Fibroblast of skin of scalp (primary cell): ENCODE measurements at places on chromosomes 12 and 14.

DNA sequence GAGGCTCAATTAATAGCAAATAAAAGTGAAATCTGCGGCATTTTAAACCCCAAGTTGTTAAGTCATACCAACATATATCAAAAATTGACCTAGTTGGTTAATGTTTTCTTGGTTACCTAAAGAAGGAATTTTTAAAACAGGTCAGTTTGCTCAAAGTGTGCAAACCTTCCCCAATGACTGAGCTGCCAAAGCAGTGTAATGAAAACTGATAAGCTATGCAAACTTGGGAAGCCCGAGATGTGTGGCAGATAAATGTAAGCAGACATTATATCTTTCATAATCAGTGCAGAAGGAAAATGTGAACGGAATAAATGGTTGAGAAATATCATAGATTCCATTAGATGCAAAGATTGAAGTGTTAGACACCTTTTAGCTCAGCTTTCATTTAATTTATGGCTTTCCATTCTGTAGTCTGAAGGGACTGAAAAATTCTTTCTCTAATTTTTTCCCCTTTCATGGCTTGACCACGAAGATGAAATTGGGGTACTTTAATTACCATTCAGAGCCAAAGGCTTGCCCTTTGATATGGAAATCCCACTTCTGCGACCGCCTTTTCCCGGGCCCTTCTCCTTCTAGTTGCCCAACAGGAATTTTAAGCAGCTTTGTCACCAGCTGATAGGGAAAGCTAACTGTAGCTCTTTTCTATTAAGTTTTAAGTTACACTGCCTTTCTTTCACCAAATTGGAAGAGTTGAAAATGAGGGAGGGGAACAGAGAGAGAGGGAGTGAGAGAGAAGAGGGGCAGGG lies 306.6 kb upstream of the SOX5 start:
- no peak for DNase-seq

DNA sequence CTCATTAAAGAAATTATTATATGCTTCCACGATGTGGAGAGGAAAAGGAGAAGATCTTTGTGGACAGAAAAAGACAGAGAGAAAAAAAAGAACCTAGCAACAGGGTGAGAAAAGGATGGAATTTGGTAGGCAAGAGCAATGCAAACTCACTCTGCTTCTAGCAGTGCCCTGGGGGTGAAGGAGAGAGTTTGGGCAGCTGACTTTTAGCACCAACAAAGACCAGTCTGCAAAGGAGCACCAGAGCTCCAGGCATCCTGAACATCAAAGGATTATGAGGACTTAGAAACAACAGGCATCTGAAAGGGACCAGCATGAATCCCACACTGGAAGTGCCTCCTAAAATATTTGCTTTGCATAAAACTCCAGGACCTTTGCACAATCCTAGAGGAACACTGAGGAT lies 32.8 kb upstream of the RERG start:
- DNase-seq: no peak

- no peak for DNase-seq
Measured at GRCh38 chr12:115364921-115365320, 680.9 kb upstream of the TBX3 start.

DNA sequence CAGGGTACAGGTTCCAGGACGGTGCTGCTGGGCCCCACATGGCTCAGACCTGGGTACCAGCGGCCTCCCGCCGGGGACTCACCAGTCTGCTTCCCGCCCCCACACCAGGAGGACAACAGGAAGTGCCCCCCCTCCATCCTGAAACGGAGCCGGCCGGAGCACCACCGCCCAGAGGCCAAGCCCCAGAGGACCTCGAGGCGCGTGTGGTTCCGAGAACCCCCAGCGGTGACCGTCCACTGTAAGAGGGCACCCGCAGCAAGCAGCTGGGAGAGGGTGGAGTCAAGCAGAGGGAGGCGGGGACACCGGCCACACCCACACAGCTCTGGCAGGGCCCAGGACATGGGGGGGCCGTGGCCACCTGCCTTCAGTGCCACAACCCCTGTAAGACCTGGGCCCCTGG lies 8.1 kb downstream of the C14orf180 start:
- no peak for DNase-seq

DNA sequence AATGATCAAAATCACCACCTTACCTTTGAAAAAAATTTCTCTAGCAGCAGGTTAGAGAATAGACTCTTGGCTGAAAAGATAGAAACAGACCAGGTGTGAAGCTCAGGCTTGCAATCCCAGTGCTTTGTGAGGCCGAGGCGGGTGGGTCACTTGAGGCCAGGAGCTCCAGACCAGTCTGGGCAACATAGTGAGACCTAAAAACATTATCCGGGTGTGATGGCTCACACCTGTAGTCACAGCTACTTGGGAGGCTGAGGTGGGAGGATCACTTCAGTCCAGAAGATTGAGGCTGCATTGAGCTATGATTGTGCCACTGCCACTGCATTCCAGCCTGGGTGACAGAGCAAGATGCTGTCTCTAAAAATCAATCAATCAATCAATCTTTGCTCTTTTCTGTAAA lies 105.3 kb upstream of the TBX3 start:
- no peak for DNase-seq

GRCh38 chr12:58544281-58544680 lies 376.0 kb downstream of the LRIG3 start:
- no peak for DNase-seq

GRCh38 chr12:58143498-58143995 lies 202.2 kb downstream of the ATP23 start:
- no peak for DNase-seq

- DNase-seq: no peak
Measured at GRCh38 chr12:12379831-12380730, 23.2 kb downstream of the BORCS5 start.

GRCh38 chr12:62006076-62006732 lies 254.0 kb upstream of the USP15 start:
- DNase-seq: peak; percentile 35

GRCh38 chr14:100144645-100144995 lies 14.8 kb downstream of the DEGS2 start:
- DNase-seq: no peak

- no peak for DNase-seq
Measured at GRCh38 chr12:68903511-68903910, 29.5 kb downstream of the CPM start.

DNA sequence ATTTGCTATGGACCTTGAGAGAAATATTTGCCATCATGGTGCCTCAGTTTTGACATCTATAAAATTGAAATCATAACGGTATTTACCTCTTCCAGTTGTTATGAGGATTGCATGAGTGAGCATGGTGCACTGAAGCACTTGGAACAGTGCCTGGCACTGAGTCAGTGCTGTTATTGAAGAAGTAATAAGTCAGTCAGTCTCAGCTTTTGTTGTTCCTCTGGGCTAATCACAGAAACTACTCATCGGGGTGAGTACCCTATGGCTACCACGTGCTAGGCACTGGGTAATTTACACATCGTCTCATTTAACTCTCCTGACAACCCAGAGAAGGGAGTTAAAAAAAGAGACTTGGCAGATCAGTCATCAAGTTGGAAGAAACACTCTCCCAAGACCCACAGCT lies 159.5 kb upstream of the NRXN3 start:
- DNase-seq: no peak

- no peak for DNase-seq
Measured at GRCh38 chr12:96400631-96401075, 414 bp upstream of the CDK17 start.

- peak; percentile 72 for DNase-seq
Measured at GRCh38 chr12:45674181-45674977, 55.1 kb upstream of the ARID2 start.

DNA sequence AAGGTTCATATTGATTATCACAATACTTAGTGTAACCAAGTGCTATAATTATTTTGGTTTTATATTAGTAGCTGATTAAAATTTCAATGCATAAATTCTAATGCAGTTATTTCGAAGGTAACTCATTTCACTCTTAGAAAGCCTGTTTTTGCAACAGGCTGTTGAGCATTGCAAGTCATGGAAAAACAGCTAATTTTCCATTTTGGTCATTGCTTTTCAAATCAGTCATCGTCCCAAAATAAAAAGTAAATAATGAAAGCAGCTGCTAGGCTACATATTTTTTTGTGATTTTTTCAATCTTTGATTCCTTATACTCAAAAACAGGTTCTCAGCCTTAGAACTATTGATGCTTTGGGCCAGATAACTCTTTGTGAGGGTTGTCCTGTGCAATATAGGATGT lies 22.9 kb downstream of the VEZT start:
- no peak for DNase-seq

GRCh38 chr12:130281153-130281799 lies 56.4 kb upstream of the PIWIL1 start:
- DNase-seq: peak; percentile 33

DNA sequence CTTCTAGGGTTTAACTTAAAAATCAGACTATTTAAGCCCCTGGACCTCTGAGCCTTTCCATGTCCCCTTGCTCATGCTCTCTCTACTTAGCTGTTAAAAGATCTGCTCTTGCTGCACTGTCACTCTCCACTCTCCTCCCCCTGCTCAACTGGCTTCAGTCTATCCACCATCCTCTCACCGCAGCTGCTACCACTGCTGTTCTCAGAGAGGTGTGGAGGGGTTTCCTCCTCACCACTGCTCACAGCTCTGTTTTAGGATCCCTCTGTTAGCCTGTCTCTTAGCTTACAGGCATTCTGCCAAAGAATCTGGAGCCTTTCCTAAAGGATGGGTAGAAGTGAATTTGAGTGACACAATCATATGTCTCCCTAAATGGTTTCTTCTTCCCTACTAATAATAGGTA lies 43.7 kb upstream of the ATP2B1 start:
- peak; percentile 30 for DNase-seq

- DNase-seq: peak; percentile 8
Measured at GRCh38 chr14:88611878-88612277, 49.0 kb downstream of the ZC3H14 start.

DNA sequence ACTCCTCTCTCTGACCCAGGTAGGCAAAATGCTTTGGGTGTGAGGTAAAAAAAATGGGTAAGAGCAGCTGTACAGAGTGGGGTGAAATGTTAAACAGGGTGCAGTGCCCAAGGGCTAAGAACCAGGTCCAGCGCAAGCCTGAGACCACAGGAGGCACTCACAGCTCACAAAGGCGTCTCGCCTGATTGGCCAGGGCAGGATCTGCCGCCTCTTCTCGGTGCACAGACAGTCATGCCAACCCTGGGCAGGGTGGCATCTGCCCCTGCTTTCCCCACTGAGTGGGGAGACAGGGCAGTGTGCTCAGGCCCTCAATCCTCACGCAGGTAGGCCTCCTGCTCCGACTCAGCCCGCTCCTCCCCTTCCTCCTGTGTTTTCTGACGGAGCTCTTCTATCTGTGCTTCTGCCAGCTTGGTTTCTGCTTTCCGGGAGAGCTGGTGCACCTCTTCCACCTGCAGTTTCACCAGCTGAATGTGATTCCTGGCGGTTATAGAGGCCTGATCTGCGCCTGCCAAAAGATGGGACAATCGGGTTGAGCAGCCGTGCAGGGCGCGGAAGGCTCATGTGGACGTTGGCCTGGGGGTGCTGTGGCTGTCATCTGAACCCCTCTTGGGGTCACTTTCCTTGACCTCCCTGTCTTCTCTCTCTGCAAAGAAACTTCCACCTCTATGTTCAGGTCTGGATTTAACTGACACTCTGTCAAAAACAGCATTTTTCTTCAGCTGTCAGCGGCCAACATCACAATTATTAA lies 4.7 kb downstream of the B3GNT4 start:
- no peak for DNase-seq

GRCh38 chr12:32920506-32921085 lies 24.0 kb upstream of the PKP2 start:
- DNase-seq: no peak

DNA sequence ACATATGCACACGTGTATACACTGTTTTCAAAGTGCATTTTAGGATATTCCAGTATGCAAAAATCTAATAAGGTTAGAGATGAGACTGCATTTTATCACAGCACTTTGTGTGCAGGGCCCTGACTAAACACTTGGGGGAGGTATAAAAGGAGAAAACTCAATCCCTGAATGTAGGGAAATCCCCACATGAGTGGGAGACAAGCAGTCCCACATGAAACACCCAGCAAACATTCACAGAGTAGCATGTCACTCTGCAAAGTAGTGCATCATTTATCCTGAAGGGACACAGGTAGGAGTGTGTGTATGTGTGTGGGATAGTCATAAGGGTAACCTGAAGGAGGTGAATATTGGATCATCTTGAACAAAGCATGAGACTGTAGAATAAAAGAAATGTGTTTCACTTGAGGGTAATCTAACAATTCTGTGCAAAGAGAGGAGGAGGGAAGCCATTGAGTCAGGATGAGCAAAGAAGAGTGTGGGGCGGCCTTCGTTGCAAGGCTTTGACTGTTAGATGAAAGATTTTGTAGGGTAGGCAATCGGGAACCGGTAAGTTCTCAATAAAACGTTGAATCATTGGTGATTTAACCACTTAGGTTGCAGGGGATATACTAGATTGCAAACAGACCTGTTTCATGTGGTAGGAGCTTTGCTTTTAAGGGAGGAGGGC lies 2.9 kb downstream of the PRPF40B start:
- DNase-seq: no peak

- no peak for DNase-seq
Measured at GRCh38 chr12:15702276-15702675, 86.9 kb downstream of the EPS8 start.

DNA sequence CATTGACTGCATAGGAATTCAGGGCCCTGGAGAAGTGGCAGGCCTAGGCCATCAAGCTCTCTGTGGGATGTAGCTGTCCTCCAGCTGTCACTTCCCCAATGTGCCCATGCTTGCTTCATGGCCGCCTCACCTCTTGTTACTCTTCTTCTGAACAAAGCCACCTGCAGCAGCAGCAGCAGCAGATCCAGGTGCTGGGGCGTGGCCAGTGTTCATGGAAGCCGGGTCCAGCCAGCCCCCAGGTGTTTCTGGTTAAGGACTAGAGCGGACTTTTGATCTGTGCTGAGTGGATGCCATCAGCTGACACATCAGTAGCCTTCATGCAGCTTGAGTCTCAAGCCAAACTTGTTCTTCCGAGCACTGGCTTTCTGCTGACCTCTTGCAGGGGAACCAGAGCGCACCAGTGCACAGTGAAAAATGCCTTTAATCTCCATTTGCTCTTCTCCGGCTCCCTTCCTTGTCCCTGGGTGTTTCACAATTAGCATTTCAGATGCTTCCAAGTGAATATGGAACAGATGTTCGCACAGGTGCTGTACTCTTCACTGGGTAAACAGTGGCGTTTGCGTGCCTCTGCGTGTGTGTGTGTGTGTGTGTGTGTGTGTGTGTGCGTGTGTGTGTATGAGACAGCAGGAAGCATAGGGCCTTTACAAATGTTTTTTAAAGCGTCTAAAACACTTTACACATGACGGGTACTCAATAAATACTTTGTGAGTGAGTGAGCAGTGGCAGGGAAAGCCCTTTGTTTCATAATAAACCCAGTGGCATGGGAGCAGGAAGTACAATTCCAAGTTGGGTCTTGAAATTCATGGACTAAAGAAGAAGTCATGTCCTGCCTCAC lies 20.1 kb downstream of the TPCN1 start:
- DNase-seq: peak; percentile 91

DNA sequence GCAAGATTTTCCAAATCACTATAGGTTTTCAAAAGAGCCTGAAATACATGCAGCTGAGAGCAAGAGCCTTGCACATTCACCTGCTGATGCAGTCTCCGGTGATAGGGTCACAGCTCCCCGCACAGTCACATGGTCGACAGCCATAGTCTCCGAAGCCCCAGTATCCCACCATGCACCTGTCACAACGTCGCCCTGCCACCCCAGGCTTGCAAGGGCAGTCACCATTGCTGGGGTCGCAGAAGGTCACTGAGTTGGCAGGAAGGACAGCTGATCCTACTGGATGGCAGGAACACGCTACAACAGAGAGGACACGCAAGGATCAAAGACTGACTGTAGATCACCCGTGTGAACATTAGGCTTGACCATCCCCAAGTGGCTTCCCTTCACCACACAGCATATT lies 107.1 kb downstream of the NTN4 start:
- no peak for DNase-seq
